ENCODE measurements at places on chromosomes 2 and 18.

- no peak for DNase-seq
Observed at GRCh38 chr2:156589381-156590079, 153.4 kb downstream of the GPD2 start.

DNA sequence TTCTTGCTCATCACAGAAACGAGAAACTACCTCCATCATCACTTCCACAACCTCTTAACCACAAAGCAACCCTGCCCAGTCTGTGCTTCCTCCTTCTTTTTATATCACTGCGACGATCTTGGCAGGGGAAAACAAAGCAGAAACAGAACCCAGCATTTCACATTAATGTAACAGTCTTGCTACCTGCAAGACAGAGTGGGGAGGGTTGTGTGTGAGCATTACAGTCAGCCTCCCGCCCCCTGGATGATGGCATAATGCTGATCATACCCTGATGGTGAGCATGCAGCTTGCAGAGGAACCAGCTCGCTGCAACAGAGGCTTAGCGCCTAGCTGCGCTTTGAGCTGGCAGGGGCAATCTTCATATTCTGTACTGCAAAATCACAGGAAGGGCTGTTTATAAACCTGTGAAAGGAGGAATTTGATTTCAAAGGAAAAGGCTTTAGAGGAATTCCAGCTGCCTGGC lies 376.1 kb downstream of the IRS1 start:
- DNase-seq = no peak

GRCh38 chr18:56083097-56083521 lies 495.1 kb upstream of the TCF4 start:
- no peak for DNase-seq

- no peak for DNase-seq
Observed at GRCh38 chr2:3728104-3729054, 25.0 kb downstream of the DCDC2C start.

GRCh38 chr2:240988571-240989271 lies 9.7 kb upstream of the SNED1 start:
- DNase-seq = no peak

GRCh38 chr2:241498115-241499070 lies 10.0 kb downstream of the STK25 start:
- DNase-seq = no peak

- DNase-seq = no peak
Observed at GRCh38 chr18:35623255-35623654, 41.7 kb downstream of the GALNT1 start.

GRCh38 chr2:71601136-71602114 lies 148.1 kb downstream of the DYSF start:
- DNase-seq = no peak

DNA sequence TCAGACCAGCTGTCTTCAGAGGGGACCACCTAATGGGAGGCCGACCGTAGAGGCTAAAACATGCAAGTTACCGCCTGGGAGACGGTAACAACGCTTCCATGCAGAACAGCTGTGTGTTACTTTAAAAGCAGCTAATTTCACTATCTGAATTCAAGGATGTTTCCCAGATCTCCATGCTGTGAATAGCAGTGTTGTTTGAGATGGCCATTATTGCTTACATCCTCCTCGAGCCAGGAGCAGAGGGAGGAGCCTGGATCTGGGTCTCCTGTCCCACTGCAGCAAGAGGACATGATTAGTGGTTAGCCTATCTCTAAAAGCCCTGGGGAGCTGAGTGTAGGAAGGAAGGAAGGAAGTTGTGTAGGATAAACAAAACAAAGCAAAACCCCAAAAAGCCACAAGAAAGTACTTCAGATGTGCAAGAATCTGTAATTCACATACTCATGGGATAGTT lies 50.9 kb downstream of the ACTR2 start:
- no peak for DNase-seq

DNA sequence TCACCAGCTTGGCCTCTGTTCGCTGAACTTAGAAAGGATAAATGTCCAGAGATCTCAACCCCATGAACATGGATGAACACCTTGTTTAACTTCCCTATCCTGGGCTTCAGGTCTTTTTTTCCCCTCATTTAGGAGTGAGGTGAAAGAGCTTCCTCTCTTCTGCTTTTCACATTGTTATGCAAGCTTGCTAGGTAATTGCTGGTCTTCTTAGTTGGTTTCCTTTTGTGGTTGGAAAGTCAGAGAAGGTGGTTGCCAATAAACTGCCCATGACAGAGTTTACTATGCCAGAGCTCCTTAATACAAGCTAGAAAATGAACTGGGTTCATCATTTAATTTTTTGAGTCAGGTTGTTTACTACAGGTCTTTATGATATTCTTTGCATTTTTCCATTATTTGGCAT lies 16.6 kb downstream of the SLC9A4 start:
- no peak for DNase-seq

GRCh38 chr18:76493213-76494161 lies 1.6 kb downstream of the ZNF516 start:
- DNase-seq = no peak

- DNase-seq = peak; percentile 4
Observed at GRCh38 chr18:51211552-51211951, 14.1 kb upstream of the MEX3C start.

DNA sequence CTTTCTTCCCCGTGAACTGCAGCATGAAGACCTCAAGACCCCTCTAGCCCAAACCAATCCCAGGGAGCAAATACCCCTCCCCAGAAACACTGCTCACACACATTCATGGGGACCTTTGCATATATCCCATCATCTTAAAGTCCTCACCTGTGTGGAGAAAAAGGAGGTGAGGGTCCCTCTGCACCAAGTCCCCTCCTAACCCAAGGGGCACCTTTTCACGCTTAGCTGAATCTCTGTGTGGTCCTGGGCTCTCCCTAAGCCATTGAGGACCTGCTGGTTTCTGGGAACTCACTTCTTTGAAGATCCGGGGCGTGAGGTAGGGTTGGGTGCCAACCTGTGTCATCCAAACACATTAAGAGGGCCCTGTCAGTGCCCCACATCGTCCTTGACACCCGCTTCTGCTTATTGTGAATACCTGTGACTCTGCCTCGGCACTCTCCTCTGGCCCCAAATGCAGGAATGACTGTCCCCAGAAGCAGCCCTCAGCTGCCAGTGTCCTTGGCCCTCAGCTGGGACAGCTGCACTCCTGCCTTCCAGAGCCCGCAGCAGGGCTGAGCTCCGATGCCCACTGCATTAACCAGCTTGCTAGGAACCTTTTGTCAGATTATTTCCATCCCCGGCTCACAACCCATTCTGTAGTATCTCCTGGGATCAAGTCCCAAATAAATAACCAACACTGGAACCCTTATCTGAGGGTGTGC lies 41.3 kb upstream of the ITM2C start:
- DNase-seq = no peak

DNA sequence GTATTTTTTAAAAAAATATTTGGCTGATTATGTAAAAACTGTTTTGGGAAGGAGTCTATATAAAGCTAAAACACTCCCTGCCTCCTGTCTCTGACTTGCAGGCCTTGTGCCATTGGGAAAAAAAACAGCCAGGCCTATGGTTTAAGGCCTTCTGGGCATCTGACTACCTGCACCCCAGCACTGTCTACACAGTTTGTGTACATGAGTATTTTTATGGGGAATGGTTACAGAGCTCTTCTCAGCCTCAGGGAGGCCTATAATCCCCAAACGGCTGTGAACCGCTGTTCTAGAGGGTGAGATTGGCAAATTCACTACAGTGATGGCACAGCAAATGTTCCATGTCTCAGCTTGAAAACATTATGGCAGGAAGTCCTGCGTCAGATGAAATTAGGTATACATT lies 96.1 kb downstream of the LTBP1 start:
- no peak for DNase-seq

DNA sequence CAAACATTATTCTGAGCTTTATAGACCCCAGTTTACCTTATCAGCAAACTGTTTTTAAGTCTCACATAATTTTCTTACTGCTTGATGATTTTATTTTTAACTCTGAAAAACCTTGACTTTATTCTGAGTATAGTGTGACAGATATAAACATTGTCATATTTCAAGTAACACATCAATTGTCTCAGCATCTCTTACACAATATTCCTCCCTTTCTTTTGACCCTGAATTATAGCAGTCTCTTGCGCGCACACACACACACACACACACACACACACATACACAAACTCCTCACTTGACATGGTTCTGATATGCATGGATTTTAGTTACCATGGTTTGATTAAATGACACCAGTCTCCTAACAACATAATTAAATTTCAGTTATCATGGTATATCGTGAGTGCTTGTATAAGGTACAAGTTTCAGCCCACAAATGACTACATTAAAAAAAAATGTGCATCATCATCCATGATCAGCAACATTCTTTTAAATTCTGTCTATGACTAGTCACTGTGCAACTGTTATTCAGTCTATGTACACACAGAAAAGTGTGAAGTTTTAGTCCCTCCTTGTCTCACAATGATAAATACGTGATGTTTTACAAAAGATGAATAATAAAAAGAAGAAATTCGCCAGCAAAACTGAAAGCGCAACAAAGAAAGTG lies 39.5 kb upstream of the TACR1 start:
- DNase-seq = no peak
